ENCODE measurements at places on chromosomes 1 and 21. TPM values are rescaled to one million over a fixed set of nuclear protein-coding genes. Genes with fewer than 3 reads are reported as not detected.

GRCh38 chr1:246332078-246332477, 175.0 kb downstream of the SMYD3 start:
- no peak overlapping the region for H3K27ac ChIP-seq
- H3K36me3 ChIP-seq: no peaks in the 10 kb centered on the region
- no peaks in the 10 kb centered on the region for H3K27me3 ChIP-seq
- no peak for DNase-seq
- no peaks in the 10 kb centered on the region for H3K4me1 ChIP-seq

DNA sequence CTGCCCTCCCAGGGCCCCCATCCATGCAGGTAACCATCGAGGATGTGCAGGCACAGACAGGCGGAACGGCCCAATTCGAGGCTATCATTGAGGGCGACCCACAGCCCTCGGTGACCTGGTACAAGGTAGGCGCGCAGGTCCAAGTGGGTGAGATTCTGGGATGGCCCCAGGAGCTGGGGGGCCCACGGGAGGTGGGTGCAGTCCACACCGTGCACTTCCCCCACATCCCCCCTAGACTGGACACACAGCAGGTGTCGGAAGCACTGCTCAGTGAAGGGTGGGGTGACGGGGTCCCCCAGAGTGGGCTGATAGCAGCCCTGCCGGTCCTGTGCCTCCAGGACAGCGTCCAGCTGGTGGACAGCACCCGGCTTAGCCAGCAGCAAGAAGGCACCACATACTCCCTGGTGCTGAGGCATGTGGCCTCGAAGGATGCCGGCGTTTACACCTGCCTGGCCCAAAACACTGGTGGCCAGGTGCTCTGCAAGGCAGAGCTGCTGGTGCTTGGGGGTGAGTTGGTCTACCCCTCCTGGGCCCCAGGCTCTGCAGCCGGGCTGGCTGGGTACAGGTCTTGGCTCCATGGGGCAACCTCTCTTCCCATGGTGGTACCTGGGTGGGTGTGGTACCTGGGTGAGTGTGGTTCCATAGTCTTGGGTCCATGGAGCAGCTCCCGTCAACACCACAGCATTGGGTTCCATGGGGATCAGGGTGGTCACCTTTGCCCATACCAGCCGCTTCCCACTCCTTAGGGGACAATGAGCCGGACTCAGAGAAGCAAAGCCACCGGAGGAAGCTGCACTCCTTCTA, 40.4 kb downstream of the TRIM11 start:
- no peak overlapping the region for H3K27ac ChIP-seq
- no peak overlapping the region for H3K4me3 ChIP-seq
- DNase-seq: no peak
- H3K27me3 ChIP-seq: no peaks in the 10 kb centered on the region

DNA sequence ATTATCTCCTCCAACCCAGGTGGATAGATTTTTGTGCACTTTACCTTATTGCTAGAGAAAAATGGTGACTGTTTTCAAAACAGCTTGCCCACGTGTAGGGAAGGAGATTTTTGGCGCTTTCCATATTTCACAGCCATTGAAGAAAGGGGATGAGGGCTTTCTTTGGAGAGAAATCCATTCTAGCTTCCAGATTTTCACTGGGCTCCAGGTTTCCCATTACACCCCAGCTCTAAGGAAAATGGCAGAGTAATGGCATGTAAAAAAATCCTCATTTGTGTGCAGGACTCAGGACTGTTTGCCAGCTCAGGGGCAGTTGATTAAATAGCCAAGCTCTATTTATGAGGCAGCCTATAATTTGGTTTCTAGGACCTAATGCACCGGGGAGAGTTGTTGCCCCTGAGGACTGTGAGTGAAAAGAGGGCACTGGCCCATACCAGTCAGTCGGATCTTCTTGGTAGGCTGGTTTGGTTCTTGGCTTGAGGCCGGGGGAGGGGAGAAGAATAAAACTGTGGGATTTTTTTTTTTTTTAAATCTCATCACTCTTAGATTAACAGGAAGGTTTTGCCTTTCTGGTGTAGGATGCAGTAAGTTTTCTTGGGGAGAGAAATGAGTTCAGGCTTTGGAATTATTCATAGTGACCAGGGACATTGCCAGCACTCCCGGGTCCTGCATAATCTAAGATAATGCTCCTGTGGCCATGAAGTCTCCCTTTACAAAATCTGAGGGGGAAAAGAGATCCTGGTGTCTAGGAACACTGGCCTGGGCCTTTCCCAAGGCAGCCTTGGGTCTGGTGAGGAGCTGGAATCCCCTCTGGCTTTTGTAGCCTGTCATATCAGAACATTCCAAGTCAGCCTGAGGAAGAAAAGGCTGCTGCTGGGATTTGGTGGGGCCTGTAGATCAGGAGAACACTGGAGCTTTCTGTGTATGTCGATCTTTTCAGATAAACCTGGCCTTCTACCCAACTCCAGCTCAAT, 1.9 kb upstream of the ARID1A start:
- no peaks in the 10 kb centered on the region for H3K36me3 ChIP-seq
- peak overlapping the region; percentile 94 for H3K27ac ChIP-seq
- no peak for DNase-seq
- H3K4me3 ChIP-seq: peak overlapping the region; percentile 64

DNA sequence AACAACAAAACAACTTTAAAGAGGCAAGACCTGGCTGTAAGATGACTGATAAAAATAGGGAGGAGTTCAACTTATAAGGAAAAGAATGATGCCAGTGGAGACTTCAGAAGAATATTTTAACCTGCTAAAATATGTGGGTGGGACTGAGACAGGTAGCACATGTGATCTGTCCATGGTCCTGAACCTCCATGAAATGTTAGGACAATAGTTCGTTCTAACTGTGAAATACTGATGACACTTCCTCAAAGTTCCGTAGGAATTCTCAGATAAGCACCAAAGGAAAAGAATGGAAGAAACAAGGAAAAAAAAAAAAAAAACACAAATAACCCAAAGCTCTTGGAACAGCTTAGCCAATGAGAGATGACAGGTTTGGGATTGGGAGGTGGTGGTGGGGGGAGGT, 44.7 kb downstream of the CDC42BPA start:
- no peaks in the 10 kb centered on the region for H3K36me3 ChIP-seq
- no peak overlapping the region for H3K4me3 ChIP-seq
- no peaks in the 10 kb centered on the region for H3K4me1 ChIP-seq
- no peak for DNase-seq

GRCh38 chr1:44302541-44302940, 52.5 kb downstream of the ERI3 start:
- peaks cover 14% of the 10 kb centered on the region for H3K36me3 ChIP-seq
- H3K27ac ChIP-seq: no peak overlapping the region
- no peak for DNase-seq
- H3K4me3 ChIP-seq: no peak overlapping the region
- no peaks in the 10 kb centered on the region for H3K27me3 ChIP-seq

DNA sequence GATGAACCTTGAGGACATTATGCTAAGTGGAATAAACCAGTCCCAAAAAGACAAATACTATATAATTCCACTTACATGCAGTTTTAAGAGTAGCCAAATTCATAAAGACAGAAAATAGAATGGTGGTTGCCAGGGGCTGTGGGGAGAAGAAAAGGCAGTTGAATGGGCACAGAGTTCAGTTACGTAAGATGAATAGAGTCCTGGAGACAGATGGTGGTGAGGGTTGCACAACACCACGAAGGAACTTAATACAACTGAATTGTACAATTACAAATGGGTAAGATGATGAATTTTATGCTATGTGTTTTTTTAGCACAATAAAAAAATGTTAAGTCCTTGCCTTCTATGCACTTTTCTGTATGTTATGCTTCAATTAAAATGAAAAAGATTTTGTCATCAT, 66.6 kb downstream of the CD34 start:
- H3K27me3 ChIP-seq: no peaks in the 10 kb centered on the region
- no peaks in the 10 kb centered on the region for H3K36me3 ChIP-seq

DNA sequence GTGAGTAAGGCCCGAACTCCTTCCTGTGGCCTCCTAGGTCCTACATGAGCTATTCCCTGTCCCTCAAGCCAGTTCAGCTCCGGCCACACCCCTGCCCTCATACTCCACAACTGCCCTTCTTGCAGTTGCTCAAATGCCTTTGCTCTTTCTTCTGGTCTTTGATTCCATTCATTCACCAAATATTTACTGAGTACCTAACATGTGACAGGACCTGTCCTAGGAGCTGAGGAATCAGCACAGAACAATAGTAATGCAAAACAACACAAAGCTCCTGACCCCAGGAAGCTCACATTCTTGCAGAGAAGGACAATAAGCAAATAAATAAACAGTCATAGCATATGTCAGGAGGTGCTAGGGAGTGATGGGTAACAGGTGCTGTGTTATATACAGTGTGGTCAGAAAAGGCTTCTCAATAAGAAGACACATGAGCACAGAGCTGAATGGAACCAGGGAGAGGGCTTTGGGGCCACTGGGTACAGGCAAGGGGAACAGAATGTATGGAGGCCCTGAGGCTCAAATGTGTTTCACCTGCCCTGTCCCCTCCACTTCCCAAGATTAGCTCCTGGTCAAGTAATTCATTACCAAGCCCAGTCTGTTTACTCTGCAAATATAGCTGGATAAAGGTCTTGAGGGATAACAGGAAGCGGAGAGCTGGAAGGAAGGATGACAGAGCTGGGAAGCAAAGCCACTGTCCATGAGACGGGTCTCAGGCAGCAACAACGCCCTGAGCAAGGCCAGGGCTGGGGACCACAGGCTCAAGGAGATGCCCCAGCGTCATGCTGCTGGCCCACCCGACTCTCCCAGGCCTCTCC, 145.1 kb downstream of the CSMD2 start:
- H3K27ac ChIP-seq: no peak overlapping the region
- no peak overlapping the region for H3K4me3 ChIP-seq
- DNase-seq: no peak
- peaks cover 36% of the 10 kb centered on the region for H3K27me3 ChIP-seq
- H3K4me1 ChIP-seq: no peaks in the 10 kb centered on the region
- H3K36me3 ChIP-seq: no peaks in the 10 kb centered on the region

DNA sequence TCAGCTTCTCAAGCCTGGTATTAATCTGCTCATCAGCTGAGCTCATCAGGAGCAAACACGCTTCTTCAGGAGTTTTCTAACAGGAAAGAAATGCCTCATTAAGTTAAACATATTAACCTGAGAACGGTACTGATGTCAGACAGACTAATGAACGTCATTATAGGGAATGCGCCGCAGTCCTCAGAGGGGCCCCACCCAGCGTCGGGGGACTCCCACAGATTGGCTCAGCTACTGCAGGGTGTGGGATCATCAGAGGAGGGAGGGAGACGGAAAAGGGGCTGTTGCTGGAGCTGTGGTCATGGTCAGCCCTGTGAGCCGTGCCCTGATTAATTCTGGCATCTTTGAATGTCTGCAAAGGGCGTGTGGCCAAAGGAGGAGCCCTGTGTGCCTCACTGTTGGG, 348.5 kb downstream of the PTPRU start:
- no peaks in the 10 kb centered on the region for H3K27me3 ChIP-seq
- no peaks in the 10 kb centered on the region for H3K36me3 ChIP-seq
- DNase-seq: no peak
- no peak overlapping the region for H3K4me3 ChIP-seq

GRCh38 chr1:55259911-55260609, 44.9 kb upstream of the USP24 start:
- no peaks in the 10 kb centered on the region for H3K27me3 ChIP-seq
- H3K36me3 ChIP-seq: no peaks in the 10 kb centered on the region
- no peak for DNase-seq

- H3K27me3 ChIP-seq: no peaks in the 10 kb centered on the region
- H3K4me3 ChIP-seq: peak overlapping the region; percentile 3
- peak overlapping the region; percentile 38 for H3K27ac ChIP-seq
- DNase-seq: no peak
- H3K4me1 ChIP-seq: peaks cover 21% of the 10 kb centered on the region
- no peaks in the 10 kb centered on the region for H3K36me3 ChIP-seq
These were observed 31.0 kb downstream of the TMCC2 start for GRCh38 chr1:205258719-205259118.

GRCh38 chr1:203536980-203537455, 43.1 kb downstream of the OPTC start:
- no peak for DNase-seq
- H3K27ac ChIP-seq: no peak overlapping the region
- no peaks in the 10 kb centered on the region for H3K36me3 ChIP-seq
- no peaks in the 10 kb centered on the region for H3K27me3 ChIP-seq
- H3K4me3 ChIP-seq: no peak overlapping the region

DNA sequence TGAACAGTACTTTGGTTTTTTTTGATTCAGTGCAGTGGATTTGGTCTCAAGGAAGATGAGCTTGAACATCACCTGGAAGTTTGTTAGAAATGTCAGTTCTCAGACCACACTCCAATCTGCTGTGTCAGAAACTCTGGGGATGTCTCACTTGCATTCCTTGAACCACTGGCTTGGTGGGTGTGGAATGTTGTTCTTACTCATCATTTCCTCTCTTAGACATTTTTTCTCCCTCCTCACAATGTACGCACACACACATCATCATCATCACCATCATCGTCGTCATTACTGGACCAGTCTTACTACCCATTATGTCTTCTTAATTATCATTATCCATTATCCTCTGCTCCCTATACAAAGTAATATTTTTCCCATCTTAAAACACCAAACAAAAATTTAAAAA, 91.9 kb upstream of the KCNK2 start:
- no peak overlapping the region for H3K27ac ChIP-seq
- no peaks in the 10 kb centered on the region for H3K27me3 ChIP-seq
- DNase-seq: no peak
- no peak overlapping the region for H3K4me3 ChIP-seq
- no peaks in the 10 kb centered on the region for H3K4me1 ChIP-seq

DNA sequence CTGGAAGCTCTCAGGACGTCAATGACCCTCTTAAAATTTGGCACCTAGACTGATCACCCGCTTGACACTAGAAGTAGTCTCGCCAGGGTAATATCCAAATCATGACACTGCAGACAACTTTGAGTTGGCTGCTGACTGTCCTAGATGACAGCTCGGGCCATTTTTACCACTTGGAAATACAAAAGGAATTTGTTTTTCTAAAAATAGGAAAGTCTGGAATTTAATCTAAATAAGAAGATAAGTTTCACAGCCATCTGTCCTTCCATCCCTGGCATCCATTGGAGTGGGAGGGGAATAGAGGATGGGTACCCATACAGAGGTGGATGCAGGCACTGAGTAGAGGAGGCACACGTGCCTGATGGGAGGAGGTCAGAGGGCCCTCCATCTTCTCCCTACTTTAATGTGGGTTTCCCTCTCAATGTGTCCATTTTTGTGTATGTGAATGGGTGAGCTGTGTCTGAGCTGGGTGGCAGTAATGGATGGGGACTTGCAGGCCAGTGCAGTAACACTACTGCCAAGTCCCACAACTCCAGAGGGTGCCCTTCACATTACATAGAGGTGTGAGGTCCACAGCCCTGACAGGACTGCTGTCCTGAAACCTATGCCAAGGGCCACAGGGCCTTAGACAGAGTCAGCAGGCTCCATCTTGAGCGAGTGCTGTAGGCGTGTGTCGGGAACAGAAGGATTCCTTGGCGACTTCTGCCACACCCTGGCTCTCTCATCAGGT, 104.8 kb upstream of the IPO9 start:
- no peak for DNase-seq
- H3K4me3 ChIP-seq: no peak overlapping the region
- no peaks in the 10 kb centered on the region for H3K27me3 ChIP-seq
- H3K27ac ChIP-seq: no peak overlapping the region
- no peaks in the 10 kb centered on the region for H3K4me1 ChIP-seq
- H3K36me3 ChIP-seq: no peaks in the 10 kb centered on the region

Gene HES4
- 145 TPM for total RNA-seq

Gene SLC16A1
- total RNA-seq: 96.7 TPM

Gene VASH2
- 5.7 TPM for total RNA-seq

Gene ST6GALNAC5
- 1.2 TPM for total RNA-seq

Gene KRTAP19-1
- total RNA-seq: not detected

Gene C1orf185
- not detected for total RNA-seq

Gene VWA5B1
- not detected for total RNA-seq

Gene GNAT2
- 0.76 TPM for total RNA-seq

Gene ZNF281
- 23.3 TPM for total RNA-seq

All from HCT116 (cell line).